ENCODE measurements at places on chromosomes 3 and 15. TPM values are rescaled to one million over a fixed set of nuclear protein-coding genes. Genes with fewer than 3 reads are reported as not detected.

FRMD4B gene
- total RNA-seq: 93.6 TPM

RARRES1 gene
- total RNA-seq: 1.1 TPM

SEMA3G gene
- 61.1 TPM for total RNA-seq

ZPLD1 gene
- total RNA-seq: not detected

ASB14 gene
- not detected for total RNA-seq

RLBP1 gene
- not detected for total RNA-seq

CHSY1 gene
- 44.5 TPM for total RNA-seq

STRA6 gene
- 0.32 TPM for total RNA-seq

AHSG gene
- not detected for total RNA-seq

PIGX gene
- total RNA-seq: 17.2 TPM

CDHR4 gene
- total RNA-seq: not detected

CGNL1 gene
- 19.2 TPM for total RNA-seq

COLQ gene
- total RNA-seq: 0.46 TPM

TM6SF1 gene
- total RNA-seq: 40.7 TPM

PRICKLE2 gene
- 13.3 TPM for total RNA-seq

ITPKA gene
- total RNA-seq: 0.65 TPM

ROPN1B gene
- total RNA-seq: not detected

GPR176 gene
- total RNA-seq: 48.1 TPM

EFL1 gene
- 33.9 TPM for total RNA-seq

PARP9 gene
- total RNA-seq: 12.7 TPM

CYP11A1 gene
- total RNA-seq: not detected

GOLGA8H gene
- 2.3 TPM for total RNA-seq

CYFIP1 gene
- total RNA-seq: 55.0 TPM

CCR8 gene
- total RNA-seq: not detected

SYNPR gene
- total RNA-seq: not detected

MRAS gene
- total RNA-seq: 7.4 TPM

SLC22A14 gene
- total RNA-seq: not detected

CPLX3 gene
- total RNA-seq: not detected

PCOLCE2 gene
- total RNA-seq: 2.6 TPM

RPSA gene
- total RNA-seq: 1,521 TPM

GOLGA8S gene
- total RNA-seq: 0.15 TPM

TAMM41 gene
- 7.1 TPM for total RNA-seq

RARB gene
- total RNA-seq: 31.2 TPM

EPM2AIP1 gene
- total RNA-seq: 11.4 TPM

CSTA gene
- not detected for total RNA-seq

LRRIQ4 gene
- total RNA-seq: not detected

ZNF620 gene
- total RNA-seq: 10.2 TPM

SLC30A4 gene
- total RNA-seq: 5.3 TPM

MAP2K5 gene
- total RNA-seq: 2.7 TPM

CYP8B1 gene
- not detected for total RNA-seq

REC114 gene
- total RNA-seq: not detected

HTR3E gene
- total RNA-seq: not detected

RPUSD3 gene
- total RNA-seq: 39.6 TPM

CIDEC gene
- not detected for total RNA-seq

CPNE9 gene
- total RNA-seq: not detected

NR2E3 gene
- total RNA-seq: 0.15 TPM

ECE2 gene
- not detected for total RNA-seq

C2CD4A gene
- total RNA-seq: 4.2 TPM

WNT5A gene
- 0.30 TPM for total RNA-seq

BFSP2 gene
- not detected for total RNA-seq

DGKG gene
- total RNA-seq: not detected

PBRM1 gene
- total RNA-seq: 58.5 TPM

DLL4 gene
- 218 TPM for total RNA-seq

CATSPER2 gene
- 1.6 TPM for total RNA-seq

KCNAB1 gene
- total RNA-seq: 2.0 TPM

RHCG gene
- not detected for total RNA-seq

MESD gene
- total RNA-seq: 15.3 TPM
